ENCODE measurements at places on chromosomes 3 and 15.
A peak's percentile ranks its signal among the peaks of the same experiment; 100 is the strongest.

- no peaks in the 10 kb centered on the region for H3K4me1 ChIP-seq
- no peak overlapping the region for H3K4me3 ChIP-seq
- no peak overlapping the region for H3K27ac ChIP-seq
Measured at GRCh38 chr3:19190126-19190525, 41.8 kb downstream of the KCNH8 start.

DNA sequence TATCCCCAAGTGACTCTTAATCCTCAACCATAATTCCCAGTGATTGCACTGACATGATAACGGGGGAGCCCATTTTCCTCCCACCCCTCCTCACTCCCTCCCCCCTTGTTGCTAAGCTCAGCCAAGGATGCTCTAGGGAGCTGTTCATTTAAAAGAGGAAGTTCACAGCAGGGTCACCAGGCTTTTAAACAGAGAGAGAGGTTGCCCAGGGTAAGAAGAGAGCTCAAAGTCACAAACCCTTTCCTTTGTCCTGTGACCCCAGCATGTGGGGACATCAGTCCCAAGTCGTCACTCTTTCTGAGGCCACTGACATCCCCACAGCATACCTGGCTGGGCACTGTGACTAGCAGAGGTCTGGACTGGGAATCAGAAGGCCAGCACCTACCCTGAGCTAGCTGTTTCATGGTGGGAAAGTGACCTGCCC is 144.1 kb downstream of the RORA start:
- peaks cover 10% of the 10 kb centered on the region for H3K4me1 ChIP-seq
- no peak overlapping the region for H3K4me3 ChIP-seq
- H3K27me3 ChIP-seq: no peaks in the 10 kb centered on the region
- no peak for DNase-seq
- no peaks in the 10 kb centered on the region for H3K36me3 ChIP-seq
- H3K27ac ChIP-seq: no peak overlapping the region

DNA sequence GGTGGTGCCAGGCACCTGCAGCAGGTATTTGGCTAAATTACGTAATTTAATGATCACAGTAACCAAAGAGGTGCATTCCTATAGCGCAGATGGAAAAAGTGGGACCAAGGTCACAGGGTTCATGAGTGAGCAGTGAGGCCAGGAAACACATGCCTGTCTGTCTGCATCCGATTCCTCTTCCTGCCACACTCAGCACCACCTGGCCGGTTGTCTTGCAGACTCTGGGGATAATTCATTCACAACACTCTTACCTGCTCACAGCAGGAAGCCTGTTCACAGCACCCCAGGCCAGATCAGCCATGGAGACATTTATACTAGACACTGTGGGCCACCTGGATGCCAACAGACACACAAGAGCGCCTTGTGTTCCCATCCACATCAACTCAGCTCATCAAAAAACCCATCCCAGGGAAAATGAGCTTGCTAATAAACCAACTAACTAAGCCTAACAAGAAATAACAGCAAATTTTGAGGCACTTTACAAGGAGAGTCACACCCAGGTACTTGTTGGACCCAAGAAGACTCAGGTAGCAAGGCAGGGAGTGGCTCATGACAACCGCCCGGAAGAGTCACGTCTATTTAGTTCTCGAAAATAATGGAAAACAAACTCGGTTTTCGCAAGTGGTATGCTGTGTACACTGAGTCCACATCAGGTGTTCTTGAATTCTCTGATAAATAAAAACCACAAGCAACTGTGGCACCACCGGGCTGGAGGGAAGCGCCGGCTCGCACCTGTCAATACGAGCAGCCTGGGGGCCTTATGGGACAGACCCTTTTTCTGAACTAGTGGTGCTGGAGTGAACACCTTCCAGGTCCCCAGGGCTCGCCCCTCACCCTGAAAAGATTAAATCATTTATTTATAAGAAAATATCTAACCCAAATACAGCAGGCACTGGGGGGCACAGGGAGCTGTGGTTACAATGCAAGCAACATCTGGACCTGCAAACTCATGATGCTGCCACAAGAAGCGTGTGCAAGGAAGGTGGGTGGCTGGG is 40.5 kb downstream of the FAM174B start:
- H3K4me3 ChIP-seq: no peak overlapping the region
- H3K27me3 ChIP-seq: no peaks in the 10 kb centered on the region
- H3K36me3 ChIP-seq: no peaks in the 10 kb centered on the region
- peaks cover 56% of the 10 kb centered on the region for H3K4me1 ChIP-seq

GRCh38 chr3:128324911-128325592 is 141.6 kb downstream of the DNAJB8 start:
- no peak for DNase-seq
- H3K36me3 ChIP-seq: no peaks in the 10 kb centered on the region
- H3K27ac ChIP-seq: no peak overlapping the region
- H3K4me1 ChIP-seq: no peaks in the 10 kb centered on the region

DNA sequence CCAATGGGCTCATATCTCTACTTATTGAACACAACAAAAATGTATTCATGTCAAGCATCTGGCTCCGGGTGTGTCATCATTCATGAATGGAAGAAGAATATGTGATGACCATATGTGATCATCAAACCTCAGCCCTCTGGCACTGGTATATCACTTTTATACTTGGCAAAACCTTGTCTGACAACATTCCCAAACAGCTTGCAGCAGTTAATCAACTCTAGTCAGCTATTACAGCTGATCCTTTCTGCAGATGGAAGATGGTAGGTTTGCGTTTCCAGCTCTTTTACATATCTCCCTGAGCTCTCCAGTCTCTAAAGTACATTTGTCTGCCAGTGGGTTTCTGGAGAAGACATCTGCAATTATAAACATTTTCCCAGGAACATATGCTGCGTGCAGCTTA is 6.6 kb downstream of the PLSCR5 start:
- no peak overlapping the region for H3K4me3 ChIP-seq
- no peaks in the 10 kb centered on the region for H3K36me3 ChIP-seq
- no peaks in the 10 kb centered on the region for H3K27me3 ChIP-seq
- no peaks in the 10 kb centered on the region for H3K4me1 ChIP-seq
- H3K27ac ChIP-seq: no peak overlapping the region
- DNase-seq: no peak

- DNase-seq: no peak
- no peaks in the 10 kb centered on the region for H3K27me3 ChIP-seq
- H3K27ac ChIP-seq: peak overlapping the region; percentile 3
- no peaks in the 10 kb centered on the region for H3K36me3 ChIP-seq
Measured at GRCh38 chr15:95287720-95288103, 1042.8 kb upstream of the NR2F2 start.

GRCh38 chr15:61571026-61571425 is 341.9 kb upstream of the RORA start:
- no peaks in the 10 kb centered on the region for H3K4me1 ChIP-seq
- DNase-seq: peak; percentile 73
- H3K4me3 ChIP-seq: no peak overlapping the region
- H3K27me3 ChIP-seq: no peaks in the 10 kb centered on the region

- H3K4me1 ChIP-seq: no peaks in the 10 kb centered on the region
- DNase-seq: no peak
- no peaks in the 10 kb centered on the region for H3K27me3 ChIP-seq
- no peak overlapping the region for H3K4me3 ChIP-seq
- no peaks in the 10 kb centered on the region for H3K36me3 ChIP-seq
Measured at GRCh38 chr3:33883951-33884561, 85.6 kb downstream of the PDCD6IP start.

DNA sequence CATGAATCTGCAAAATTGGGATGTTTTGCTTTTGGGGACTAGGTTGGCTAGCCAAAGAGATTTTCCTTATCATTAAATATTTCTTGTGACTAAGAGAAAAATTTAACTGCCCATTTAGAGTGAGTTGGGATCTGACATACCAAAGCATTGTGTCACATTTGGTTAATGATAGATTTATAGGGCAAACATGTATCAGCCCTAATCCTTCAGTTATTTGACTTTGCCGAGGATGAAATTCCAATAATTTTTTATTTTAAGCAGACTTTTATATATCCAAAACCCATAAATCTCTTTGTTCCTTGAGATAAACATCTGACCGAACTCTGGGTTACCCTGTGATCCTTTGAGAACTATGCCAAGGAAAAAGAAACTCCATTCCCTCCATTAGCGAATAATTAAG is 218.9 kb downstream of the CDIN1 start:
- peaks cover 9% of the 10 kb centered on the region for H3K4me1 ChIP-seq
- H3K4me3 ChIP-seq: no peak overlapping the region
- H3K27me3 ChIP-seq: no peaks in the 10 kb centered on the region
- no peak overlapping the region for H3K27ac ChIP-seq

GRCh38 chr3:29312960-29313452 is 32.1 kb downstream of the RBMS3 start:
- no peak overlapping the region for H3K4me3 ChIP-seq
- no peaks in the 10 kb centered on the region for H3K27me3 ChIP-seq
- no peak for DNase-seq
- H3K27ac ChIP-seq: peak overlapping the region; percentile 70
- peaks cover 80% of the 10 kb centered on the region for H3K4me1 ChIP-seq
- H3K36me3 ChIP-seq: no peaks in the 10 kb centered on the region

DNA sequence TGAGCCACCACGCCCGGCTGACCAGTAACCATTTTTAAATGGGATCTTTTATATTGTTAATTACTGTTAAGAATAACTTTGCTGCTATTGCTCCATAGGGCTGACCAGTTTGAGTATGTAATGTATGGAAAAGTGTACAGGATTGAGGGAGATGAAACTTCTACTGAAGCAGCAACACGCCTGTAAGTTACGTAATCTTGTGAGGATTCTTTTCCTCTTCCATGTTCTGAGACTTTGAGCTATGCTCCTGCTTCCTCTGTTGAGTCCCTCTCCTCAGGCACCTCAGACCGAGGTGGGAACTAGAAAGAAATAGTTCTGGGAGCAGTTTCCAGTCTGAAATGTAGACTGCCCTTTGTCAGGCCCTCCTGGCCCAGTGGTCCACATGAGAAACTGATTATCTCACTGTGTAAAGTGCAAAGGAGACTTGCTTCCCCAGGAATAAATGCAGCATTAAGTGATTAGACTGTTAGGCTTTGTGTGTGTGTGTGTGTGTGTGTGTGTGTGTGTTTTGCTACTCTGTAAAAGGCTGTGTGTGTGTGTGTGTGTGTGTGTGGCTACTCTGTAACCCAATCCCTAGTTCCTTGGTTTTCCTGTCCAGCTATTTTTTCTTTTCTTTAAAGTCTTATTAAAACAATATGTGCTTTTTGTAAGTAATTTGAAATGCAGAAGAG is 5.2 kb downstream of the POLR2H start:
- H3K4me3 ChIP-seq: no peak overlapping the region
- DNase-seq: no peak
- peaks cover 28% of the 10 kb centered on the region for H3K4me1 ChIP-seq
- peaks cover 3% of the 10 kb centered on the region for H3K36me3 ChIP-seq
- no peaks in the 10 kb centered on the region for H3K27me3 ChIP-seq

GRCh38 chr3:141465221-141465620 is 21.6 kb upstream of the RASA2 start:
- no peak overlapping the region for H3K27ac ChIP-seq
- no peaks in the 10 kb centered on the region for H3K36me3 ChIP-seq
- H3K4me3 ChIP-seq: no peak overlapping the region
- H3K27me3 ChIP-seq: no peaks in the 10 kb centered on the region
- H3K4me1 ChIP-seq: no peaks in the 10 kb centered on the region

- H3K27me3 ChIP-seq: no peaks in the 10 kb centered on the region
- DNase-seq: peak; percentile 58
- H3K4me3 ChIP-seq: peak overlapping the region; percentile 92
- peak overlapping the region; percentile 100 for H3K27ac ChIP-seq
Measured at GRCh38 chr15:41115652-41116115, 396 bp downstream of the INO80 start.

GRCh38 chr3:12308517-12308916 is 19.6 kb downstream of the PPARG start:
- no peak for DNase-seq
- H3K4me1 ChIP-seq: no peaks in the 10 kb centered on the region
- no peaks in the 10 kb centered on the region for H3K27me3 ChIP-seq
- no peak overlapping the region for H3K27ac ChIP-seq

DNA sequence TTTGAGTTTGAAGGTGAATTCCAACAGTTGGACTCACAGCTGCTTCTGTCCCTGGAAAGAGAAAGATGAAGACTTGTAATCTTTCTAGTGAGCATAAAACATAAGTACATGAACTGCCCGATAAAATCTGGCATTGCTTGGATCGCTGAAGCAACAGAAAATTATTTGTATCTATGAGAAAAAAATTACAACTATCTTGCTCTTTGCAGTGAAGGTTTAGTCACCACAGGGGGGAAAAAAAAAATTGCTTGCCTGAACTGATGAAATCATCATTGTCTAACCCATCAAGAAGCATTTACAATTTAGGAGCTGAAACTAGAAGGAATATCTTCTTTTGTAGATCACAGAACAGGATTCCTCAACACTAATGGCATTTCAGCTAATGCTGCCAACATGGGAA is 20.0 kb downstream of the TMEM207 start:
- no peak for DNase-seq
- no peak overlapping the region for H3K4me3 ChIP-seq

GRCh38 chr15:62625429-62626033 is 417.0 kb upstream of the TPM1 start:
- H3K27ac ChIP-seq: peak overlapping the region; percentile 65
- H3K4me3 ChIP-seq: no peak overlapping the region
- no peaks in the 10 kb centered on the region for H3K27me3 ChIP-seq

DNA sequence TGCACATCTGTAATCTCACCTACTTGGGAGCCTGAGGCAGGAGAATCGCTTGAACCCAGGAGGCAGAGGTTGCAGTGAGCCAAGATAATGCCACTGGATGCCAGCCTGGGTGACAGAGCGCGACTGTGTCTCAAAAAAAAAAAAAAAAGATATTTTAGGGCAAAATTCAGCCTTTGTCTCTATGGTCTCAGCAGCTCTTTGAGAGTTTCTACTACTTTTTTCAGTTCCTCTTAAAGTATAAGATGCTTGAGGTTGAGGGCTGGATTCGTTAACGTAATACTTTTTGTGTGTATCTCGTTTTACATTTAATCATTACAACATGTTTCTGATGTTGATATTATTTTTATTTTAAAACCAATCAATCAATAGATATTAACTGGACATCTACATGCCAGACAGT is 381.2 kb upstream of the TBL1XR1 start:
- no peaks in the 10 kb centered on the region for H3K36me3 ChIP-seq
- no peak for DNase-seq
- H3K4me1 ChIP-seq: no peaks in the 10 kb centered on the region

DNA sequence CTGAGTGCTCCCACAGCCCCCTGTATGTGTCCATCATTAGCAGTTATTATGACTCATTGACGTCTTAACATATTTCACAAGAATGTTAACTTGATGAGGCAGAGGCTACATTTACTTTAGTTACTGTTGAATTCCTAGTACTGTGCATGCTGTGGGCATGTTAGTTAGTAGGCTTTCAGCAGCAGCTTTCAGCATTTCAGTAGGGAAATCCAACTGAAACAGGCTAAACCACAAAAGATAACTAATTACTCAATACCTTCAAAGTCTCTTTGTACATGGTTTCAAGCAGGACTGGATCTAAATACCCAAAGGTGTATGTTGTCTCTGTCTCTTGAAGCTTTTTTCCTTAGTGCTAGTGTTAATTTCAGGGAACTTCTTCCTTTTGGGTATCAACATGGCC is 229.9 kb upstream of the SUCLG2 start:
- H3K36me3 ChIP-seq: no peaks in the 10 kb centered on the region
- H3K27me3 ChIP-seq: no peaks in the 10 kb centered on the region
- H3K4me3 ChIP-seq: no peak overlapping the region
- DNase-seq: no peak

Data from thyroid gland (tissue), 4 donors.